ENCODE measurements at places on chromosomes 1 and 21. TPM values are rescaled to one million over a fixed set of nuclear protein-coding genes. Genes with fewer than 3 reads are reported as not detected.

- no peak overlapping the region for H3K27ac ChIP-seq
- no peak for DNase-seq
- no peaks in the 10 kb centered on the region for H3K36me3 ChIP-seq
These were observed 21.7 kb downstream of the CRYAA start for GRCh38 chr21:43190544-43190943.

DNA sequence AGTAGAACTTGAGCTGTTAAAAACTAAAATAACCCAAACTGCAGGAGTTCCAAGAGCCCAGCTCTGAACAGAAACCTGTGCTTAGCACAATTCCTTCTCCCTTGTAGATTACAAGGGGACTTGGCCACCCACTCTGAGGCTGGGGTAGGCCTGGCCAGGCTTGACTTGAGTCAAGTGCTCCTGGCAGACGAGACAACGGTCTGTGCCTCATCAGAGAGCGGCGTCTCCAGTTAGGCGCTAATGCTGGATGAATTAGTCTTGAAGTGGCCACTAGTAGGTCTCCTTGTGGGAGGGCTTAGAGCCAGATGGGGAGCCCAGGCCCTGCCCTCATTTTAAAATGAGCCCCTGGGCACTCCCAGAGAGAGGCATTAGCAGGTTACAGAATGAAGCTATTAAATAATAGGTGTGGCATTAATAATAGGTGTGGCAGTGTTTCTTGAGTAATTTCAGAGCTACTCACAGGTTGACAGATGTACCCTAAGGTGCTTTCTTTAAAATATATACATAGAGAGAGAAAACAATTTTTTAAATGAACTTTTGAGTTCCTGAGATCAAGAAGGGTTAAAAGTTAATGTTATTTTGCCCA lies 1.1 kb downstream of the EEIG2 start:
- peak overlapping the region; percentile 86 for H3K27ac ChIP-seq
- H3K27me3 ChIP-seq, result no peaks in the 10 kb centered on the region
- peak overlapping the region; percentile 95 for H3K4me3 ChIP-seq
- peaks cover 34% of the 10 kb centered on the region for H3K4me1 ChIP-seq
- DNase-seq, result peak; percentile 61

- peak overlapping the region; percentile 82 for H3K4me3 ChIP-seq
- peak overlapping the region; percentile 86 for H3K27ac ChIP-seq
- DNase-seq, result no peak
- H3K27me3 ChIP-seq, result no peaks in the 10 kb centered on the region
These were observed 442 bp upstream of the PPP1R12B start for GRCh38 chr1:202348005-202348508.

DNA sequence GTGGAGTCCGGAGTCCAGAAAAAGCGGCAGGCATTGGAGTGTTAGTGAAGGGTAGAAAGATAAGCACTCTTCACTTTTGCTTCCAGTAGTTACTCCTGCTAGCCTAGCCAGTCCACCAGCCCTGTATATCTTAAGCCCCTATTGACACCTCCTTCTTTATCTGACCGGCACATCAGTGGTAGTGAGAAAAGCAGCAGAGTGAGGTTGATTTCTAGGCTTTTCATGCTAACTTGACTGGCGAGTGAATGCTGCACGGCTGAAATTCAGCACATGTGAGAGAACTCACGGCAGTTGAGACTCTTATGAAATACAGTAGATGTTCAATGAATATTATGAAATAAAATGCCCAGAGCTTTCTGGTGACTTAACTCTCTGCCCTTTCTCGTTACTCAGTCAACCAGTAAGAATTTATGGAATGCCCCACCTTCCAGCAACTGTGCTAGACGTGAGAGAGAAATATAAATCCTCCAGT lies 128.2 kb downstream of the CACHD1 start:
- no peak overlapping the region for H3K4me3 ChIP-seq
- peaks cover 1% of the 10 kb centered on the region for H3K27me3 ChIP-seq
- H3K27ac ChIP-seq, result no peak overlapping the region
- no peaks in the 10 kb centered on the region for H3K4me1 ChIP-seq

- no peak overlapping the region for H3K4me3 ChIP-seq
- H3K36me3 ChIP-seq, result no peaks in the 10 kb centered on the region
- no peaks in the 10 kb centered on the region for H3K4me1 ChIP-seq
- peaks cover 17% of the 10 kb centered on the region for H3K27me3 ChIP-seq
These were observed 2.9 kb upstream of the PLA2G2F start for GRCh38 chr1:20136249-20136648.

GRCh38 chr1:151827853-151828252 lies 3.7 kb downstream of the RORC start:
- peak overlapping the region; percentile 97 for H3K27ac ChIP-seq
- peaks cover 86% of the 10 kb centered on the region for H3K4me1 ChIP-seq
- peak overlapping the region; percentile 65 for H3K4me3 ChIP-seq
- H3K27me3 ChIP-seq, result no peaks in the 10 kb centered on the region

- H3K4me1 ChIP-seq, result no peaks in the 10 kb centered on the region
- H3K27ac ChIP-seq, result no peak overlapping the region
- DNase-seq, result no peak
- H3K27me3 ChIP-seq, result no peaks in the 10 kb centered on the region
- H3K36me3 ChIP-seq, result peaks cover 37% of the 10 kb centered on the region
- no peak overlapping the region for H3K4me3 ChIP-seq
These were observed 62.9 kb upstream of the HP1BP3 start for GRCh38 chr1:20850021-20850420.

GRCh38 chr21:43764576-43765495 lies 11.3 kb downstream of the CSTB start:
- DNase-seq, result no peak
- H3K27me3 ChIP-seq, result no peaks in the 10 kb centered on the region
- no peak overlapping the region for H3K4me3 ChIP-seq
- peaks cover 6% of the 10 kb centered on the region for H3K36me3 ChIP-seq
- no peaks in the 10 kb centered on the region for H3K4me1 ChIP-seq

DNA sequence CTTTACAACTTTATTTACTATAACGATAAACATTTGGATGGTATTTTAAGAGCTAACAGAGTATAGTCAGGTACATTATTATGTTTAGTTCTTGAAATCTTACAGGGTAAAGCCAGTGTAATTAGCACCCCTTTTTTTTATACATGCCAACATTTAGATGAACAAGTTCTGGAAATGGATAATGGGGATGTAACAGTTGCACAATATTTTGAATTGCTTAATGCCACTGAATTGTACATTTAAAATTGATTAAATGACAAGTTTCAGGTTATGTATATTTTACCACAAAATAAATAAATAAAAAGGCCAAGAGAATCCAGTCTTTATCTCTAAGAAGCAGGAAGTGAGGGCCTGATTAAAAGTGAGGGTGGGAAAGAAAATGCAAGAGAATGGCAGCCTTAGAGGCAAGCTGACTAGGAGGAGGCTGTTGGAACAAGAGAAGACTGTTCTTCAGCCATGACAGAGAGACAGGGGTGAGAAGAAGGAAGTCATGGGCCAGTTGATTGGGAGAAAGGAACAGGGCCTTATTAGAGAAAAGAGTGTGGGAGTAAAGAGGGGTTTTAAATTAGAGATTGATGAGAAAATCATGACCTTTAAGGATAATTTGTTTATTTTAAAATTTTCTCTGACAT lies 49.9 kb upstream of the TNFSF18 start:
- H3K27ac ChIP-seq, result no peak overlapping the region
- no peaks in the 10 kb centered on the region for H3K36me3 ChIP-seq
- no peak for DNase-seq
- H3K27me3 ChIP-seq, result no peaks in the 10 kb centered on the region
- H3K4me3 ChIP-seq, result no peak overlapping the region
- no peaks in the 10 kb centered on the region for H3K4me1 ChIP-seq

NR1I3 gene
- total RNA-seq, result not detected

DNA sequence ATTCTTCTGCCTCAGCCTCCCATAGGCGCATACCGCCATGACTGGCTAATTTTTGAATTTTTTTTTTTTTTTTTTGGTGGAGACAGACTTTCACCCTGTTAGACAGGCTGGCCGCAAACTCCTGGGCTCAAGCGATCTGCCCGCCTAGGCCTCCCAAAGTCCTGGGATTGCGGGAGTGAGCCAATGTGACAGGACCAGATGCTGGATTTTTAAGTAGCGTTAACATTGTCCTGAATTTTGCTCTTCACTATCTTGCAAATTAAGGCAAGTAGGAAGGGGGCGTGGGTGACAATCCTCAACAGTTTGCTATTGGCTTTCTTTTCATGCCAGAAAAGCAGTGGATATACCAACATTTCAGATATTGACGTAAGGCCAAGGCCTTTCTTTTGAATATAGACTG lies 49.7 kb upstream of the TSNAX start:
- peaks cover 20% of the 10 kb centered on the region for H3K27me3 ChIP-seq
- DNase-seq, result no peak
- H3K4me3 ChIP-seq, result no peak overlapping the region
- H3K36me3 ChIP-seq, result no peaks in the 10 kb centered on the region

UAP1 gene
- total RNA-seq, result 16.8 TPM

DNA sequence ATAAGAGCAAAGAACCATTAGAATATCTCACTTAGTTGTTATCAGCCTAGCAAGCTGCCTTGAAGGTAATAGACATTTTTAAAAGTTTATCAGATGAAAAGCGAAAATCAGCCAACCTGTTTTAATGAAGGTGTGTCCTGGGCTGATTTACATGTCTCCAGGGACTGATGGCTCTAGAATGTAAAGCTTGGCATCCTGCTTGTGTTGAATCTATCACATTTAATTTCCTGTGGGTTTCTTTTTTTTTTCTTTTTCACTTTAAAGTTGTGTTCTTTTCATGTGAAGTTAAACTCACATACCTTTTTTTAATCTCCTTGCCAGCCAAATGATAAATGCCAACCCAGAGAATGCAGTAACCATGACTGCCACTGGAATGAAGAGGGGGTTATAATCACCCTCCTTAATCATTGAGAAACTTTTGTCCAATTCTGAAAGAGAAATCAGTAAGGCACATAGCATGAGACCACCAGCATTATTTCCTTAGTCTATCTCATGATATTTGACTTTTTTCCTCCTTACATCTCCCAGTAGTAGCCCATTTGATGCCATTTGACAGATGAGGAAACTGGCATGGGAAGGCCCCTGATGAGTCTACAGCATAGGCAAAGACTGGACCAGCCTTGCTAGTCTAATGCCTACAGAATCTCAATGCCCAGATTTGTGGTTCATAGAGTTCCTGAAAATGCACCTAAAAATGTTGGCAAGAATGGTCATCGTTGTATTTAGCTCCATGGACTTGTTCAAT lies 10.0 kb downstream of the SELL start:
- no peak for DNase-seq
- peak overlapping the region; percentile 49 for H3K27ac ChIP-seq
- H3K27me3 ChIP-seq, result no peaks in the 10 kb centered on the region
- peaks cover 95% of the 10 kb centered on the region for H3K36me3 ChIP-seq

GNAT2 gene
- not detected for total RNA-seq

LEMD1 gene
- 2.2 TPM for total RNA-seq

DNA sequence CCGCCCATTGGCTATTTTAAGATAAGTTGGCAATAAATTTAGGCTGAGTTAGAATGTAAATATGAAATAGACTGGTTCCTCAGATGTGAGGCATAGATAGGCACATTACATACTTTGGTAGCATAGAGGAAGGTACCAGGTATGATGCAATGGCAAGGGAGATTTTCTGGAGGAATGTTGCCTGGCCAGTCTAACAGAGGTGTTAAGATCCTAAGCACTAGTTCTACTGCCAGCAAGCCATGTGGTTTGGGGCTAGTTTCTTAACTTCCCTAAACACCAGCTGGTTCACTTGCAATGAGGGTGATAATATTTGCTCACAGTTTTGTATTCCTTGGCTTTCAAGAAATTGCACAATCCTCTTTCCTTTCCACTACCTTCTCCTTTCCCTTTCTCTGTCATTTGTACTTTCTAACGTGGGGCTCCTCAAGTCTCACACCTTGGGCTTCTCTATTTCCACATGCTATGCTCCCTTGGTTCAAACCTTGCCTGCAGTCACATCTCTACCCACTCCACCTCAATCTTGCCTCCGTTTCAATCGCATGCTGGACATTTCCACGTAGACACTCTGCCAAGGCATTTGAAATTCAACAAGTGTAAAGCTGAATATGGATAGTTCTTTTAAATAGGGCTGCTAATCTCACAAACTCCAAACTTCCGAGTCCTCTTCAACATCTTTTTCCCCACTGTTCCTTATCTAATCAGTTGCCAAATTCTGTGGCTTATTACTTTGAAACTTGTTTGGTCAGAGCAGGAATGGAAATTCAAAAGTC lies 4.7 kb upstream of the CD55 start:
- no peak for DNase-seq
- H3K4me1 ChIP-seq, result peaks cover 16% of the 10 kb centered on the region
- peaks cover 4% of the 10 kb centered on the region for H3K36me3 ChIP-seq
- no peak overlapping the region for H3K27ac ChIP-seq
- H3K4me3 ChIP-seq, result no peak overlapping the region

GRCh38 chr1:22877112-22877915 lies 95.4 kb downstream of the LACTBL1 start:
- H3K27me3 ChIP-seq, result peaks cover 2% of the 10 kb centered on the region
- no peaks in the 10 kb centered on the region for H3K4me1 ChIP-seq
- H3K27ac ChIP-seq, result no peak overlapping the region
- no peaks in the 10 kb centered on the region for H3K36me3 ChIP-seq
- no peak for DNase-seq

DNA sequence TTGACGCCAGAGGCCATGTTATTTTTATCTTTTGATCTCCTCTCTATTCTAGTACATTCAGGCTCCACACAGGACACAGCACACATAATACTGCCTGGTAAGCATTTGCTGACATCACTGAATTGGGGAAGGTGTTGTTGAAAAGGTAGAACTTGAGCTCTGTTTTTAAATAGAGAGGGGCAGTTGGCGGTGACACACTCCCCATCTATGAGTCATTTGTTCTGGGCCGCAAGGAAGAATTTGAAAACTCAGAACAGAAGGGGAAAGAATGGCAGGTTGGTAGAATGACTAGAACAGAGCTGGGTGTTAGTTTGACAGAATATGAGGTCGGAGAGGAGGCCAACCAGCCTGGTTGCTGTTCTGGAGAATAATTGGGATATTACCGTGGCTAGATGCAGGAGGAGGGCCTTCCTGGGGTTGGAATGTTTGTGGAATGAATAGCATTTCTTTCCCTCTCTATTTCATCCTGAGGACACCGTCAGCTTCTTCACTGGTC lies 52.1 kb upstream of the ERRFI1 start:
- peaks cover 4% of the 10 kb centered on the region for H3K4me1 ChIP-seq
- no peak for DNase-seq
- no peaks in the 10 kb centered on the region for H3K36me3 ChIP-seq

DNA sequence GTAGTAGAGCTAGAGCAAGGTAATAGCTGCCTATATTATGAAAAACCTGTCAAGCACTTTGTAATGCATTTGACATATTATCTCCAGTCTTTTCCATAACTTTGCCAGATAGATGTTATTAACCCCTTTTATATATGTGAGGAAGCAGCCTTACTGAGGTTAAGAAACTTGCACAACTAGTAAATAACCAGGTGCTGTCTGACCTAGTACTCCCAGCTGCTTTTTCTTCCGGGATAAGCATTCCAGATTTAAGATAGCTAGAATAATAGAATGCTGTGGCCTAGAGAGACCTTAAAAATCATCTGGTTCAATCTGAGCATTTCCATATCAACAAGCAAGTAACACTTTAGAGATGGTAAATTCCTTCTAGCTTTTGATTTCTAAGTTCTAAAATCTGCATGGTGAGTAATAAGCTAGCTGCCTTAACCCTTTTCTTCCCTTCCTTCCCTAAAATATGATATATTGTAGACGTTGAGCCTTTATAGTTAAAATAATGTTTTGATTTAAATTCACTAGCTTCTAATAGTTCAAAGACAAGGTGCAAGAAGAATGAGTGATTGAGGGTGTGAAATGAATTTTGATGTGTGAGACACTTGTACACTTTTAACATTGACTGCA lies 1.8 kb downstream of the SH3GLB1 start:
- peak overlapping the region; percentile 94 for H3K27ac ChIP-seq
- H3K27me3 ChIP-seq, result no peaks in the 10 kb centered on the region
- DNase-seq, result no peak
- H3K4me3 ChIP-seq, result peak overlapping the region; percentile 97
- H3K4me1 ChIP-seq, result peaks cover 52% of the 10 kb centered on the region

- no peaks in the 10 kb centered on the region for H3K27me3 ChIP-seq
- no peak for DNase-seq
- no peaks in the 10 kb centered on the region for H3K4me1 ChIP-seq
- H3K4me3 ChIP-seq, result no peak overlapping the region
- H3K27ac ChIP-seq, result no peak overlapping the region
- H3K36me3 ChIP-seq, result no peaks in the 10 kb centered on the region
These were observed 82.8 kb downstream of the TRABD2B start for GRCh38 chr1:47914218-47914938.
